Keratinocyte (primary cell): ENCODE measurements at places on chromosomes 7 and 10. TPM values are rescaled to one million over a fixed set of nuclear protein-coding genes. Genes with fewer than 3 reads are reported as not detected.

Gene RNF148
- not detected in 3 replicates for polyA plus RNA-seq

DNA sequence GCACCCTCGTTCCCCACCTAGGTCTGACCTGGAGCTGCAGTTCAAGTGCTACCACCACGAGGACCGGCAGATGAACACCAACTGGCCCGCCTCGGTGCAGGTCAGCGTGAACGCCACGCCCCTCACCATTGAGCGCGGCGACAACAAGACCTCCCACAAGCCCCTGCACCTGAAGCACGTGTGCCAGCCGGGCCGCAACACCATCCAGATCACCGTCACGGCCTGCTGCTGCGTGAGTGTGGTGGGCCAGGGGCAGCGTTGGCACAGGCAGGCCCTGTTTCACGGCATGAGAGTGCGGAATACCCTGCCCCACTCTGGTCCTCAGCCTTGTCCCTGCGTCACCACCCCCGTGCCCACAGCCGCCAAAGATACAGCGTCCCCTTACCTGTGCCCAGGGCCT, 46.6 kb upstream of the PPIF start:
- DNase-seq: no peak

DNA sequence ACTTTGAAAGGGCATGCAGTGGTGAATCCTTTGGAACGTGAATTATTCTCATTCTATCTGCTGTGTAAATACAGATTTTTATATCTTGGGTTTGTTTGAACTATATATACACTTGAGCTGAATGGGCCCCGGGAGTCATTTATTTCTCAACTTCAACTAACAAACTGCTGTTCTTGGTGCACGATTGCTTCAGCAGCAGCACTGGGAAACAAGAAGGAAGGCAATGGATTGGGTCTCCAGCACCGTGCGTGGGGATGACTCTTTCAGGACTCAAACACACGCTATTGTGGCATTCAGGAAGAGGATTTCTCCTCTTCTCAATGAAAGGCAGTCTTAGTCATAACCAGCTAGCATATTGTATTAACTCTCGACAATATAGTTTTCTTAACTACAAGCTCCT, 226.0 kb upstream of the NFE2L3 start:
- DNase-seq: peak; percentile 52

- DNase-seq: no peak
Observed at GRCh38 chr10:75505840-75506506, 74.5 kb downstream of the LRMDA start.

DNA sequence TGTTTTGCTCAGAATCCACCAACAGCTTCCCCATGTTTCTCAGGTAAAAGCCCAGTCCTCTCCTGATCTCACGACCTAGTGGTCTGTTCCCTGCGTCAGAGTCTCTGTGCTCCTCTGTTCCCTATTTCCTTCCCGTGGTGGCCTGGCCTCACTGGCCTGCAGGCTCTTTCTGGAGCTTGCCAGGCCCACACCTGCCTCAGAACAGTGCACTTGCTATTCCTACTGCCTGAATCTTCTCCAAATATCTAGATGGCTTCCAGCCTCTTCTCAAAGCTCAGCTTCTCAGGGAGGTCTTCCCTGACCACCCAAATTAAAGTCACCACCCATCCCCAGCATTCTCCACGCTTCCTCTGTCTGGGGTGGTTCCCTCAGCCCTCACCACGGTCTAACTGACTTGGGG, 165.3 kb downstream of the USP6NL start:
- no peak for DNase-seq

Gene KEL
- 0.09 TPM in 1 of 3 replicates, not detected in the others for polyA plus RNA-seq

Gene CWF19L1
- 13.5 to 20.2 TPM (median 15.5 TPM) in 3 replicates for polyA plus RNA-seq

GRCh38 chr10:54799506-54799905, 1.5 kb downstream of the PCDH15 start:
- no peak for DNase-seq

- no peak for DNase-seq
Observed at GRCh38 chr10:110337906-110338305, 33.2 kb upstream of the SMNDC1 start.

Gene FFAR4
- polyA plus RNA-seq: not detected in 3 replicates

Gene FGL2
- polyA plus RNA-seq: 0.01 to 0.05 TPM in 2 of 3 replicates, not detected in the other

DNA sequence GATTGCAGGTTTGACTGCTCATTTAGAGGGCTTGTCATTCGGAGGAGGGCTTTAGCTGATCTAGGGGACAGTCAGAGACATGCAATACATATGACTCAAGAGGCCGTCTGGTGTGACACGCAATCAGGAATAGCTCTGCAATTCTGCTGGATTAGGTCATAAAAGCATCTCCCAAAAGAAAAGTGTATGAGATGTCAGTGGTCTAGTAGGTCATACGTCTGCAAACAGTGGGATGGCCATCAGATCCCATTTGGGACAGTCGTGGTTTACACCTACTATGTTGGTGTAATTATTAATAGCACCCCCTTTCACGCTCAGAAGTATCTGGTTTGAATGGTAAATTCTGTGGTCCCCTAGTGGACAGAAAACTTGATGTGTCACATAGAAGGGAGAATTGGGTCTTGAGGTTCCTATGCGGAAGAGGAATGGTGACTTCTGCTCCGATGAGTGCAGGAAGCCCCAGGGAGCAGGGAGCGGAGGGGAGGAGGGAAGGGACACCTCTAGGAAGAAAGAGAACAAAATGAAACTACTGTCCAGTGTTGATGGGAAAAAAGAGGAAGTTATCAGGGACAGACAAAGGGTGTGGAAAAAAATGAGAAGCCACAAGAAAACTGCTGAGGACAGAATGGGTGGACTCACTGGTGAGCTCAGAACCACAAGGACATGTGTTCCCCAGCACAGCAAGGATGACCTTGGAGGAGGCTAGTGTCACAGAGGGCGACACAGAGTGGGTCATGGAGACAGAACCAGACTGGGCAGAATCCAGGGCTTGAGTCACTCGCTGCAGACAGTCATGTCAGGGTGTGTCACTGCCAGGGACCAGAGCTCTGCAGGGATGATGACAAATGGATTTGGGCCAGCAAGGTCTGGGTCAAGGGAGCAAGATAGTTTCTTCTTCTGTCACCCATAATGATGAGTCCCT, 59.9 kb downstream of the MAP3K8 start:
- DNase-seq: no peak

GRCh38 chr10:114953047-114953446, 15.1 kb downstream of the TRUB1 start:
- no peak for DNase-seq

Gene CACNB2
- polyA plus RNA-seq: 0.03 to 0.15 TPM in 2 of 3 replicates, not detected in the other

Gene ENTPD7
- polyA plus RNA-seq: 18.1 to 21.3 TPM (median 20.9 TPM) in 3 replicates

Gene TEX47
- not detected in 3 replicates for polyA plus RNA-seq

Gene PPP1R3A
- not detected in 3 replicates for polyA plus RNA-seq

DNA sequence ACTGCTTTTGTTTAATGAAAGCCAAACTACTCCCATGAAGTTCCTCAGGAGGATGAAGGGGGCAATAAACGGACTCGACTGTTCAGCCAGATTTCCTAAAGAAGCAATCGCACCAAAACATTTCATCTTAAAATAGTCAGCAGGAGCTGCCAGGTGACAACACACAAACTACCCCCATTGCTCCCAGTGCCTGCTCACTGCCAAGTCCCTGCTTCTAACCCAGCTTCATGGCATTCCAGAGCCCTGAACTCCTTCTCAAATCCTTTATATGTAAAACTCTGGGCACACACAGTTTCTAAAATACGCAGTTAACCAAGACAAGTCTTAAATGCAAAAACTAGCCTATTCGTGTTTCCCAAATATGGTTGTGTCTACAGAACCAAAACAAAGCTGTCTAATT, 110.0 kb downstream of the SORBS1 start:
- no peak for DNase-seq

- no peak for DNase-seq
Observed at GRCh38 chr7:123415625-123416024, 118.8 kb downstream of the IQUB start.

GRCh38 chr10:128062881-128063563, 63.2 kb downstream of the MKI67 start:
- no peak for DNase-seq

GRCh38 chr7:78023191-78023590, 224.6 kb downstream of the PHTF2 start:
- DNase-seq: no peak

GRCh38 chr10:86082556-86082955, 284.0 kb downstream of the GRID1 start:
- no peak for DNase-seq

DNA sequence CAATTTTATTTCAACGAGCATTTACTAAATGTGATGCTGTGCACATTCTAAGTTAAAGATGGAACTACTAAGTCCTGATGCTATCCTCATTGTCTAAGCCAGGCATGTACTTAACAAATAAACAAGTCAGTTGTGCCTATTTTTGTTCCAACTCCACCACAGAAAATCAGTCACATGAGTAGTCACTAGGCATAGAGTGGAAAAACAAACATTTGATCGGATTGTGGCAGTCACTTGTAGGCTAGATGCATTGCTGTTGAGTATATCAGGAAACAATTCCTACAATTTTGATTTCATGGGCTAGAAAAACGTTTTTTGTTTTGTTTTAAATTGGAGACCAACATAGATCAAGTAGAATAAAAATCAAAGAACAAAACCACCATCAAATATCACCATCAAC, 177.6 kb upstream of the SLC25A13 start:
- DNase-seq: no peak

GRCh38 chr7:81503771-81504170, 266.1 kb downstream of the HGF start:
- DNase-seq: no peak

DNA sequence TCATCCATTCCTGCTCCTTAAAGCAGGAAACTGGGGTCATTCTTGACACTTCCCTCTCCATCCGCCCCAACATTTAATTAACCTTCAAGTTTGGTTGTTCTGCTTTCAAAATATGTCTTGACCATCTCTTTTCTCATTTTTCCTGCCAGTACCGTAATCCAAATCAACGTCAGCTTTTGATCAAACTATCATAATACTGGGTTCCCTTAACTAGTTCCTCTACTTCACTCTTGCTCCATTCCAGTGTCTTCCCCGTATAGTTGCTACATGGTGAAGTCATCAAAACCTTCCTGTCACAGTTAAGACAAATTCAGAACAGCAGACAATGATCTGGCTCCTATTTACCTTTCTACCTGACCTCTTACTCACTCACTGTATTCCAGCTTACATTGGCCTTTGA, 6.6 kb upstream of the KLF14 start:
- no peak for DNase-seq

- DNase-seq: no peak
Observed at GRCh38 chr10:75956624-75957023, 525.2 kb downstream of the LRMDA start.

- DNase-seq: no peak
Observed at GRCh38 chr10:12409161-12409560, 59.8 kb downstream of the CAMK1D start.

Gene PNLIP
- not detected in 3 replicates for polyA plus RNA-seq

Gene OIT3
- polyA plus RNA-seq: 0.05 TPM in 2 of 3 replicates, not detected in the other

- DNase-seq: no peak
Observed at GRCh38 chr10:12980713-12981306, 20.7 kb downstream of the CCDC3 start.

GRCh38 chr10:104121485-104122224, at the start of gene SFR1:
Gene SFR1, plus strand, starts transcription at chr10:104122171. Its CDS starts 13 bp downstream, at chr10:104122184.
- DNase-seq: peak; percentile 83

DNA sequence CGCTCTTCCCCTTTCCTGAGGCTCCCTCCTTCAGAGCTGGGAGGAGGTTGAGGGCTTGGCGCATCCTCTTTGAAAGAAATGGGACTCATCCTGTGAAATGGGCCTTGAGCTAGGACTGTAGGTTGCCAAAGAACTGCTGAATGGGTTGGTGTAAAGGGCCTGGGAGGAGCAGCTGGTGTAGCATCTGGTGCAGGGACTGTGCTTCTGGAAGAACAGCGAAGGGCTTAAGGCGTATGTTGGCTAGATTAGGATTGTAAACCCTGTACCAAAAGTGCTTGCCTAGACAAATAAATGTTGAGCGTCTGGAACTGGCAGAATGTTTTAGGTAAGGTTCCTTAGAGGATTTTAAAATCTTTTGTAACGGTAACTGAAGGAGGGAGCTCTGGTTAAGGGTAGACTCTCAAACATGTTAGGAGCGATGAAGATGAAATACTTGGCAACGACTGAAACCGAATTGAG, 563 bp downstream of the STAM start:
- DNase-seq: no peak

Gene MYH16
- polyA plus RNA-seq: 0.55 to 2.2 TPM (median 0.69 TPM) in 3 replicates
